CD4-positive, alpha-beta memory T cell (primary cell): ENCODE measurements at places on chromosomes 2 and 18. TPM values are rescaled to one million over a fixed set of nuclear protein-coding genes. Genes with fewer than 3 reads are reported as not detected.

ARHGEF4 gene
- total RNA-seq, result 2.5 TPM

TUBA3D gene
- total RNA-seq, result not detected

USP37 gene
- total RNA-seq, result 29.1 TPM

MYO3B gene
- total RNA-seq, result not detected

DNA sequence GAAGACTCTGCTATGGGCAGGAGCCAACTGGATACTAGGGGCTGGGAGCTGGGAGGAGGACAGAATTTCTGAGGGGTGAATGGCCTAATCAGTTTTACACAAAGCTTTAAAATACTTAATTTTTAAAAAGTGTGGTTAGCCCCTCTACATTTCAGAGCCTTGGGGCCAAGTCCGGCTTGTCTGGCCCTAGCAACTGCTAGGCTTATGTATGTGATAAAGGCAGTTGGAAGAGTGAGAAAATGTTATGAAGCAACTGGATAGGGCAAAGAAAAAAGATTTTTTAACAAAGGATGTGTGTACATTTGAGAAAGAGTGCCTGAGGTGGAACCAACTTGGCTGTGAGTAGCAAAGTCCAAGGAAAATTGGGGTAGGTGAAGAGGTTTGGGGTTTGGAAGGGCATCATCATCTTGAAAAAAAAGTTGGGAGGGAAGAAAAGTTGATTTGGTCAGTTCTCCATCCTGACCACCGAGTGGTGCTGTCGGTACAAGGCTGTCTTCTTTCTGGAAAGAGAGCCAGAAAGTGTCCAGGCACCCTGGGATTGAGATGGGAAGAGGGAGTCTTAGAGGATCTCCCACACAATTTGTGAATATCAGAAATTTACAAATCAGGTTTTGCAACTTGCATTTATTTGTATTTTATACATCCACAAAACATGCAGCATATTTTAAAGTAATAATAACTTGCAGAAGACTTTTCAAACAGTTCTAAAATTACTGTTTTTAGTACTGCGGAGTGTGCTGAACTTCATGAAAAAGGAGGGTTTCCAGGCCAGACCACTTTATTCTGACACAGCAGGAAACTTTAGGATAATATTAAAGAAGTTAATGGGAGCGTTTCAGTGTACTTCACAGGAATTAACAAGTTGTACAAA, 10.5 kb upstream of the CDK15 start:
- H3K27ac ChIP-seq, result no peak overlapping the region
- H3K4me1 ChIP-seq, result no peaks in the 10 kb centered on the region
- H3K27me3 ChIP-seq, result peaks cover 3% of the 10 kb centered on the region
- DNase-seq, result no peak
- no peaks in the 10 kb centered on the region for H3K36me3 ChIP-seq

GRCh38 chr2:2570871-2571270, 239.8 kb upstream of the MYT1L start:
- DNase-seq, result no peak
- no peaks in the 10 kb centered on the region for H3K27me3 ChIP-seq
- no peaks in the 10 kb centered on the region for H3K4me1 ChIP-seq
- no peaks in the 10 kb centered on the region for H3K36me3 ChIP-seq

- no peaks in the 10 kb centered on the region for H3K4me1 ChIP-seq
- H3K27me3 ChIP-seq, result no peaks in the 10 kb centered on the region
- DNase-seq, result no peak
- H3K36me3 ChIP-seq, result no peaks in the 10 kb centered on the region
- no peak overlapping the region for H3K27ac ChIP-seq
These were observed 446.3 kb upstream of the MAP2 start for GRCh38 chr2:208977582-208977981.

DNA sequence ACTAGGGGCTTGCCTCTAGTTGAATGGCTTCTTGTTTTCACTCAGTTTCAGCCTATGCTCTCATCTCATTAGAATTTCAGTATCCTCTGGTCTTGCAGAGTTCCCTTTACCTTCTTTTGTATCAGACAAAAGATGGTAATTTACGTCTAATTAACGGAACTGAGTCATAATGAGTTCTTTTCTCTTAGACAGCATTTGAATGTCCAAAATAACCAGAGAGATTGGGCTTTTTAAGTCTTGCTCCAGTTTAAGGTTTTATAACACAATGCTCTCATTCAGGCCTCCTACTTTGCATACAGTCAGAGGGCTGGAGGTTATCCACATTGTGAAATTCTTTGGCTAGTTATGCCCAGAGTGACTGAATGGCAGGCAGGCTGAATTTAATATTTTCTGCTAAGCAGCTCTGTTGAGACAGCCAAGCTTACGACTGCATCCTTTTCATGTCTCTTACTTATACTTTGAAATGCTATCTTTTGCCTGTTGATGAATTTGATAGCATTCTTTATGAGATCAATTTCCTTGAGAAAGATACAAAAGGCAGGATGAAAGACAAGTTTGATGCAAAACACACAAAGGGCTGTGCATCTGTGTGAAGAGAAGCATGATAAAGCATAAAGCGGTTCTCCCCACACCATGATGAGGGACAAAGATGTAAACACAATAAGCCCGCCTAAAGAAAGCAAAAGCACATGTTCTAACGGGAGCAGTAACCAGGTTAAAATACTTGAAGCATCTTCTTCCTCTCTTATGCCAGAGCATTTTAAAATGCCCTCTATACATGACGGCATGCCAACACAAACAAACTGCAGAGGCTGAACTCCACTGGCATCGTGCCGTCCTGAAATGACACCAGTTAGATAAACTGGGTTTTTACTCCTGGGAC, 90.0 kb downstream of the CDH2 start:
- H3K27ac ChIP-seq, result no peak overlapping the region
- no peaks in the 10 kb centered on the region for H3K36me3 ChIP-seq
- DNase-seq, result no peak
- no peaks in the 10 kb centered on the region for H3K27me3 ChIP-seq

MAPRE3 gene
- total RNA-seq, result 3.6 TPM

ASB1 gene
- 46.5 TPM for total RNA-seq

DNA sequence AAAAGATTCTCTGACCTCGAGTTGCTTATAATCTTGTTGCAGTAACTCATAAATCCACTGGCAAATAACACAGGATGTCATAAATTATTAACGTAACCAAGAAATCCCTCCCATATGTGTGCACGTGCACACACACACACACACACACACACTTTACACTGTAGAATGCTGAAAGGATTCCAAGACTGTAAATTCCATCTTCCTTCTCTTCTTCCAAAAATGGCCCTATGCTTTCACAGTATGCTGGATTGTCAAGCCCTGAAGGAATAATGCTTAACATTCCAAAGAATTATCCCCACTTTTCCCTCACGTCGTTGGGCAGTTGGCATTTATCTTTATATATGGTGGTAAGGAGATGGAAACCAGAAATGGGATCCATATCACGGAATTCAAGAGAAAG, 117.5 kb upstream of the CRIM1 start:
- no peak for DNase-seq
- H3K27ac ChIP-seq, result no peak overlapping the region
- no peaks in the 10 kb centered on the region for H3K36me3 ChIP-seq
- peaks cover 44% of the 10 kb centered on the region for H3K4me1 ChIP-seq
- H3K27me3 ChIP-seq, result no peaks in the 10 kb centered on the region

UGT1A5 gene
- not detected for total RNA-seq

- no peaks in the 10 kb centered on the region for H3K27me3 ChIP-seq
- no peaks in the 10 kb centered on the region for H3K4me1 ChIP-seq
- no peak for DNase-seq
- no peaks in the 10 kb centered on the region for H3K36me3 ChIP-seq
- H3K27ac ChIP-seq, result no peak overlapping the region
- H3K4me3 ChIP-seq, result no peak overlapping the region
These were observed 134.6 kb upstream of the REG3G start for GRCh38 chr2:78890935-78891334.
